ENCODE measurements at places on chromosomes 7 and 10.
A peak's percentile ranks its signal among the peaks of the same experiment; 100 is the strongest.

GRCh38 chr7:109996927-109997326, 1094.0 kb upstream of the LRRN3 start:
- no peak for DNase-seq
- no peaks in the 10 kb centered on the region for H3K4me1 ChIP-seq
- no peaks in the 10 kb centered on the region for H3K36me3 ChIP-seq
- no peaks in the 10 kb centered on the region for H3K27me3 ChIP-seq
- H3K4me3 ChIP-seq: no peak overlapping the region
- no peak overlapping the region for H3K27ac ChIP-seq

DNA sequence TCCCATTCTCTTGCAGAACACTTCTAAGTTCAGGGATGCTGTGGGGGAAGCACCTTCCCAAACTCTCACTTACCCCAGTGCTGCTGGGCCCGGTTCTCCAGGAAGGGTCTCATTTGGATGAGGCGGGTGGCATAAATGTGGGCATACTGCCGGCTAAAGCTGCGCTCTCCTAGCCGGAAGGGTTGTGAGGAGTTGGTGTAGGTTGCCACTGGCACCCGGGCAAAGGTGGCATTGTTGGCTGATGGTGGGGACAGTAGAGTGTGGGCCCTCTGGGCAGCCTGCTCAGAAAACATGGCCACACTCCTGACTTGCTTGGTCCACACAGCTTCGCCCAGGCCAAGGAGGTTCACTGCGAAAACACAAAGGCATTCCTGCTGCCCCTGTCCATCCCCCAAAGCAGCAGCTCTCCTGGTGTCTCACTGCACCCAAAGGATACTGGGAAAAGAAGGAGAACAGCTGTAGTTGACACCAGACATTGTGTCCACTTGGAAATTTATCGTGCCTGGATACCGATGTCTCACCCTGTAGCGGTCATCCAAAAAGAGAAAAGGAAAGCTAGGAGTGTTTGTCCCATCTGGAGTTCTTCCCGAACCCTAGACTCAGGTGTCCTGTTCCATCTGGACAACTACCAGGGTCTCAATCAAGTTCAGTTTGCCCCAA, 1.5 kb downstream of the POLD2 start:
- H3K4me3 ChIP-seq: no peak overlapping the region
- H3K36me3 ChIP-seq: no peaks in the 10 kb centered on the region
- H3K4me1 ChIP-seq: peaks cover 4% of the 10 kb centered on the region
- no peaks in the 10 kb centered on the region for H3K27me3 ChIP-seq
- DNase-seq: no peak

GRCh38 chr7:157248659-157249058, 88.1 kb upstream of the DNAJB6 start:
- H3K4me1 ChIP-seq: no peaks in the 10 kb centered on the region
- H3K27me3 ChIP-seq: no peaks in the 10 kb centered on the region
- H3K36me3 ChIP-seq: no peaks in the 10 kb centered on the region
- DNase-seq: no peak

DNA sequence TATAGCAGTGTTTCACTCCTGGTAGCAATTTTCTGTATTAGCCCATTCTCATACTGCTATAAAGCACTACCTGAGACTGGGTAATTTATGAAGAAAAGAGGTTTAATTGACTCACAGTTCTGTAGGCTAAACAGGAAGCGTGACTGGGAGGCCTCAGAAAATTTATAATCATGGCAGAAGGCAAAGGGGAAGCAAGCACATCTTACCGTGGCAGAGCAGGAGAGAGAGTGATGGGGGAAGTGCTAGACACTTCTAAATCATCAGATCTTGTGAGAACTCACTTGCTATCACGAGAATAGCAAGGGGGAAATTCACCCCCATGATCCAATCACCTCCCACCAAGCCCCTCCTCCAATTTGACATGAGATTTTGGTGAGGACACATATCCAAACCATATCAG, 131.6 kb upstream of the EFCAB10 start:
- peaks cover 1% of the 10 kb centered on the region for H3K4me1 ChIP-seq
- no peak for DNase-seq
- no peaks in the 10 kb centered on the region for H3K27me3 ChIP-seq
- no peak overlapping the region for H3K4me3 ChIP-seq

GRCh38 chr7:34844406-34844805, 186.4 kb downstream of the NPSR1 start:
- no peaks in the 10 kb centered on the region for H3K36me3 ChIP-seq
- no peaks in the 10 kb centered on the region for H3K4me1 ChIP-seq
- DNase-seq: no peak
- no peaks in the 10 kb centered on the region for H3K27me3 ChIP-seq

DNA sequence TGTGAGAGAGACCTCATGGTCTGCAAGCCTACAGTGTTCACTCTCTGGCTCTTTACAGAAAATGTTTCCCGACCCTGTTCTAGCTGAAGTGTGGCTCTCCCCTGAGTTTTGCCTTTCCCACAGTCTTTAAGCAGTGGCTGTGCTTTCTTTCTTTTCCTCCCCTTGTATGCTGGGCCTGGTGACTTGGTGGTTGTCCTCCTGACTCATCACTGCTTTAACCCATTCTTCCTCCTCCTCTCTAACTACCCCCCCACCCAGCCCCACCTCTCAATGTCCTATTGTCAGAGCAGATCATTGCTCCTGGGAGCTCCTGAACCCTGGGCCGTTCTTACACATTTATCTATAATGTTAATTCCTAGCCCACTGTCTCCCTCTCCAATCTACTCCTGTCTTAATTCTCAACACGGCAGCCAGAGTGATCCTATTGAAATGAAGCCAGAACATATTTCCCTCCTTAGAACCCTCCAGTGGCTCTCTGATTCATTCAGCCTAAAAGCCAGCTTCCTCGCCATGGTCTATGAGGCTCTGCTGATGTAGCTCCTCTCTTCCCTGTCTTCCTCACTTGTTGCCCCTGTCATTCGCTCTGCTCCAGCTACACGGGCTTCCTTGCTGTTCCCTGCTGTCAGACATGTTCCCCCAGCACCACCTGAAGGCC, 55.0 kb downstream of the DENND11 start:
- H3K36me3 ChIP-seq: no peaks in the 10 kb centered on the region
- no peaks in the 10 kb centered on the region for H3K27me3 ChIP-seq
- no peaks in the 10 kb centered on the region for H3K4me1 ChIP-seq
- no peak overlapping the region for H3K27ac ChIP-seq
- DNase-seq: no peak

DNA sequence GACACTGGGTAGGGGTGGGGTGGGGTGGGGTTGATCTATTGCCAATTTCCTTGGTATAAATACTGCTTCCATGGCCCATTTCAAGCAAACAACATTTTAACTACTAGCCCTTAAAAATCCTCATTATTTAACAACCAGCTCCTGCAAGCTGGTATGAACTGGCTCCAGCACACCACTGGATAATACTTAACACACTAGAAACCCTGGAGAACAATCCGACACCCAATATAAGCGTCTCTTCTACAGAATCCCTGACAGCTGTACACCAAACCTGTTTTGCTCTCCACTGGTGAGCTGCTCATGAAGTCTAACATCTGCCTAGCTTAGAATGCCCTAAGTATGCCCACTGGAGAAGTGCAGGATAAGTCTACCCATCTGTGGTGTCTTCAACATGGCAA, 116.8 kb downstream of the HIPK2 start:
- H3K4me3 ChIP-seq: no peak overlapping the region
- DNase-seq: no peak
- no peak overlapping the region for H3K27ac ChIP-seq
- H3K36me3 ChIP-seq: no peaks in the 10 kb centered on the region

DNA sequence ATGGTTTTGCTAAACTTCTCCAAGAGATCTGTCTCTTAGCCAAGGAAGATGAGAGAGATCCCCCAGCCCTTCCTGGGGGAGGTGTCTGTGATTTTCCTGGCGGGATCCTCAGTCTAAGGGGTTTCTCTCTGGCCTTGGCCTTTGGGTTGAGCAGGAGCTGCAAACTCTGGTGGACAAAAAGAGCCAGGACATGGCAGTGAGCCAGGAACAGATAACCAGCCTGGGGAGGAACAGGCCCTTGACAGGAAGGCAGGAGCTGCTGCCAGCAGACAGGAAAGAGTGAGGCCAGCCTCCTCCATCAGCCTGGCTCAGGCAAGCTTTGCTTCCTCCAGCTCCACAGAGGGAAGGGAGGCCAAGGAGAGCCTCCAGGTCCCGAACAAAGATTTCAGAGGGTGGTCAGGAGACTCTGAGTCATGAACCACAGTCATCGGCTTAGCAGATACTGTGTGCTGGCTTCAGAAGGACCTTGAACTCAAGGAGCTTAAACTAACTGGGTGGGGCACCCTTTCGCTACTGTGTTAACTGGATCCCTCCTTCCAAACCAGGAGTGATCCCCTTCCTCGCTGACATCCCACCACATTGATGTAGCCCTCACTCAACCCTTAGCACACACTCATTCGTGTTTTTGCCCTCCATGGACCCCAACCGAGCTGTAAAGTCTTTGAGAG, 34.7 kb downstream of the DDIT4 start:
- no peaks in the 10 kb centered on the region for H3K27me3 ChIP-seq
- H3K27ac ChIP-seq: peak overlapping the region; percentile 81

- peak overlapping the region; percentile 54 for H3K4me3 ChIP-seq
- DNase-seq: peak; percentile 85
- no peak overlapping the region for H3K27ac ChIP-seq
- H3K27me3 ChIP-seq: no peaks in the 10 kb centered on the region
- H3K36me3 ChIP-seq: no peaks in the 10 kb centered on the region
Observed at GRCh38 chr10:42753126-42753506, 29.5 kb upstream of the BMS1 start.

DNA sequence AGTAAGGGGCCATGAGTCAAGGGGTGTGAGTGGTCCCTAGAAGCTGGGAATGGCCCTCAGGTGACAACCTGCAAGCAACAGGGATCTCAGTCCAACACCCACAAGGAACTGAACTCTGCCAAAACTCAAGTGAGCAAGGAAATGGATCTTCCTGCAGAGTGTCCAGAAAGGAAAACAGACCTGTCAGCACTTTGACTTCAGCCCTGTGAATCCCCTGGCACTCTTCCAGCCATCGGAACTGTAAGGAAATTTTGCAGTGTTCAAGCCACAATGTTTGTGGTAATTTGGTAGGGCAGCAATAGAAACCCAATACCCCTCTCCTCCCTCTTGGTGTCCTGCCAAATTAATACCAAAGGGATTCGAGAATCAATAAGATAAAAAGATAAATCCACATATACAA, 6.9 kb downstream of the LYZL1 start:
- no peaks in the 10 kb centered on the region for H3K27me3 ChIP-seq
- no peak for DNase-seq
- H3K4me3 ChIP-seq: no peak overlapping the region
- no peaks in the 10 kb centered on the region for H3K36me3 ChIP-seq

GRCh38 chr10:27531336-27531847, 27.3 kb downstream of the RAB18 start:
- no peak overlapping the region for H3K4me3 ChIP-seq
- H3K27me3 ChIP-seq: no peaks in the 10 kb centered on the region
- H3K27ac ChIP-seq: no peak overlapping the region
- no peaks in the 10 kb centered on the region for H3K36me3 ChIP-seq
- DNase-seq: no peak
- H3K4me1 ChIP-seq: peaks cover 2% of the 10 kb centered on the region

DNA sequence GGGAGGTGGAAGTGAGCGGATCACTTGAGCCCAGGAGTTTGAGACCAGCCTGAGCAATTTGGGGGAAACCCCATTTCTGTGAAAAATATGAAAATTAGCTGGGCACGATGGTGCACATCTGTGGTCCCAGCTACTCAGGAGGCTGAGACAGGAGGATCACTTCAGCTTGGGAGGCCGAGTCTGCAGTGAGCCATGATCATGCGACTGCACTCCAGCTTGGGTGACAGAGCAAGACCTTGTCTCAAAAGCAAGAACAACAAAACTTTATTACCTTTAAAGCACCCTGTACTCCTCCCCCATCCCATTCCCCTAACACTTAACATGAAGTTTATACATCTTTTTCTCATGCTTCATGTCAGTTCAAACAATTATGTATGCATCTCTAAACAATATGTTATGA, 1.3 kb upstream of the TMEM248 start:
- H3K36me3 ChIP-seq: no peaks in the 10 kb centered on the region
- H3K4me1 ChIP-seq: peaks cover 10% of the 10 kb centered on the region
- no peak overlapping the region for H3K4me3 ChIP-seq

DNA sequence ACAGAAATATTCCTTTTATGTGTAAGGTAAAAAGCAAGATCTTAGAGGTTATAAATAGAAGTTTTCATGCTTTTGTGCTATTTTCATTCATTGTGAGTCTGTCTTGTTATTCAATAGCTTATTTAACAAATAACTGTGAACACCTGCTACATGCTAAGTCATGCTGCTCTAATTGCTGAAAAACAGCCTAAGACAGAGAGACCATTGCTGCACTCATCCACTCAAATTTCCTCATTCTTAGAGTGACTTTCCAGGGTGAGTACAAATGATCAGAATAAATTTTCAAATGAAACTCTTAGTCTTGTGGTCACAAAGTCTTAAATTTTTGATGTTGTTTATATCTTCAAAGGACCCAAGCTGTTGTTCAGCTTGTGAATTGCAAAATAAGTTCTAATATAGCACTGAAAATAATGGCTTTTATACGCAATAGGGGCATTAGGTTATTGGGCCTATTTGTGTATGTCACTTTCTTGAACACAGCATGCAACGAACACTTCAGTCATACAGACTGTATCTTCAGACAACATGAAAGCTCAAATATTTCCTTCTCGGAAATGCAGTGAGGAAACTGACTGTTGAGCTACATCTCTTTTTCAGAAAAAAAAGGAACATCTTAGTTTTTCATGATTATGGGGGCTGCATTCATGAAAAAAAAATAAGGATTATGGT, 247.9 kb upstream of the PCDH15 start:
- no peak for DNase-seq
- H3K4me3 ChIP-seq: no peak overlapping the region
- no peaks in the 10 kb centered on the region for H3K36me3 ChIP-seq
- no peaks in the 10 kb centered on the region for H3K27me3 ChIP-seq
- no peak overlapping the region for H3K27ac ChIP-seq
- H3K4me1 ChIP-seq: no peaks in the 10 kb centered on the region

DNA sequence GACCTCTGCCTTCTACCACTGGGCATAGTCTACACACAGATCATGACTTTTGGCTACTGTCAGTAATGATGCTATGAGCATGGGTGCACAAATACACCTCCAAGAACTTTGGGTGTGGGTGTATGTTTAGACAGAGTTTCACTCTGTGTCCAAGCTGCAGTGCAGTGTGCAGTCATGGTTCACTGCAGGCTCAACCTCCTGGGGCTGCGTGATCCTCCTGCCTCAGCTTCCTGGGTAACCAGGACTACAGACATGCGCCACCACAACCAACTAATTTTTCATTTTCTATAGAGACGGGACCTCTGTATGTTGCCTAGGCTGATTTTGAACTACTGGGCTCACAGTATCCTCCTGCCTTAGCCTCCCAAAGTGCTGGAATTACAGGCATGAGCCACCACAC, 194.4 kb downstream of the NSUN6 start:
- no peaks in the 10 kb centered on the region for H3K4me1 ChIP-seq
- DNase-seq: no peak
- no peaks in the 10 kb centered on the region for H3K27me3 ChIP-seq

- no peak overlapping the region for H3K27ac ChIP-seq
- DNase-seq: no peak
- H3K4me3 ChIP-seq: no peak overlapping the region
- no peaks in the 10 kb centered on the region for H3K4me1 ChIP-seq
Observed at GRCh38 chr10:106111246-106111645, 1053.3 kb downstream of the SORCS1 start.
